ENCODE measurements at places on chromosomes 4 and X.
A peak's percentile ranks its signal among the peaks of the same experiment; 100 is the strongest.

- DNase-seq = no peak
These were observed 120.0 kb downstream of the LUZP4 start for GRCh38 chrX:115409551-115409950.

DNA sequence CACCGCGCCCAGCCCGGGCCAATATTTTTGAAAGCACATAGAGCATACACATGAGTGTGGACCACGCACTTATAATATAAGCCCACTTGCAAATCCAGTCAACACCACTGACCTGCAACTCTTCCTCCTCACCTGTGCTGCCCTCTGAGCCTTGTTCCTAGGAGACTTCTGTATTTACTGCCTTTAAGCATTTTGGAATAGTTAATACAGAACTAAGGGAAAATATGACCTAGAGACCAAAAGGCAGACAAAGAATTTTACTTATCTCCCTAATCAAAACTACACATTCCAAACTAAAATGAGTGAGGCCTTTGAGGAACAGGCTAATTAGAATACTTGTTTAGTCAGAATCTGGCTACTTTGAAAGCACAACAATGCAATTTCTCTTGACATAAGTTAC, 89.1 kb downstream of the RELL1 start:
- DNase-seq = no peak

DNA sequence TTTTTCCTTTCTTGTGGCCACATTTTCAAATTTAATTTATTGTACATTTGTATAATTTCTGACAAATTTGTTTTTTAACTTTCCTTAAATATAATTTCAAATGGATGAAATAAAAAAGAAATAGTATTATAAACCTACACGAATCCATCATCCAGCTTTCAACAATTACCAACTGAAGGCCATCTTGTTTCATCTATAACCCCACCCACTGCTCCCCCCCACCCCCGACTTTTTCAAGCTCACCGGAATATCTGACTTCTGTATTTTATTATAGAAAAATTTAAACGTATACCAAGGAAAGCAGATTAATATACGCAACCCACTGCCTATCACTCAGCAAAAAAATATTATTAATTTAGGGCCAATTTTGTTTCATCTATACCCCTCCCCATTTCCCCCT, 1.1 kb downstream of the MORF4L2 start:
- DNase-seq = no peak

GRCh38 chrX:109847257-109848187, 114.5 kb upstream of the ACSL4 start:
- no peak for DNase-seq

- no peak for DNase-seq
These were observed 126.2 kb upstream of the ZDHHC15 start for GRCh38 chrX:75648803-75649588.

- DNase-seq = no peak
These were observed 3.9 kb upstream of the NKX6-1 start for GRCh38 chr4:84502955-84503373.

DNA sequence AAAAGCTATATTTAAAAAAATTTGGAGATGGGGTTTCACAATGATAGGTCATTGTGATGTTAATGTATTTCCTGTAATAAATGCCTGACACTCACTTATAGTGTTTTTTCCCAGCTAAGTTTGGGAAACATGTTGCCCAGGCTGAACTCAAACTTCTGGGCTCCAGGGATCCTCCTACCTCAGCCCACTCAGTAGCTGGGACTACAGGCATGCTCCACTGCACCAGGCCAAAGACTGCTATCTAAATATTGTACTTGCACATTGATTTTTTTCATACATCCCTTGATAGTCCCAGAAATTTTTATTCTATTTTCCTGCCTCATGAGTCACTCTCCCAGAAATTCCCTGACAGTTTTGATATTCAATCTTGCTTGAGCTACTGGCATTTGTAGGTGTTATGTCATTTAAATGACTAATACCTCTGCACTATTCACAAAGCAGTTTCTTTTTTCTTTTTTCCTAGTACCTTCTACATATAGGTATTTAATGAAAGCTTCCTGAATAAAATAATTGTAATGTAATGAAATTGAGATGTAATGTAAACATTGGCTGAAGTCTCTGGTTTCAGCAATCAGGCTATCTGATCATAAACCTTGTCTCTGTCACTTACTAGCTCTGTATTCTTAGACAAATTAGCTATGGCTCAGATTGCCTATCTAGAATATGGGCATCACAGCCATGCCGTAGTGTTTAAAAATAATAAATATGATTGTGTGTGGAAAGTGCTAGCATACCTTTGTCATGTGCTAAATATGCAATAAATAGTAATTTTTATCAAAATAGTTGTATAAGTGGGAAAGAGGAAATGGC, 1973.0 kb upstream of the AGA start:
- no peak for DNase-seq

DNA sequence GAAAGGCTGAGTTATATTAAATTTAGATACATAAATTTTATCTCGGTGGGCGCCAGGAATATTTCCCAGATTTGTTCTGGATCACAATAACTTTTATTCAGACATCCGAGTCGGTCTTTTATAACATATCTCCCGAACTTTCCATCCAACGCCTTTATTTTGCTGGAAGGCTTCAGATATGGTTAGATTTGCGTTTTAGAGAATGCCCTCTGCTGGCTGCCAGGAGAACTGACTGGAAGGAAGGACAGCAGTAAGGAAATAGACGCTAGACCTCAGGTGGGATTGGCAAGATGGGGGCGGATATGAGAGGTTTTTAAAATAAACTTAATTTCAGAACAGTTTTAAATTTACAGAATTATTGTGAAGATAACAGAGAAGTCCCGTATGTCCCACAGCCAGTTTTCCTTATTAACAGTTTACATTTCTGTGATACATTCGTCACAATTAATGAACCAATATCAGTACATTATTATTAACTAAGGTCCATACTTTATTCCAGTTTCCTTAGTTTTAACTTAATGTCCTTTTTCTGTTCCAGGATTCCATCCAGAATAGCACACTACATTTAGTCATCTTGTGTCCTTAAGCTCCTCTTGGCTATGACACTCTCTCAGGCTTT, 4.6 kb upstream of the KANTR start:
- peak; percentile 53 for DNase-seq

DNA sequence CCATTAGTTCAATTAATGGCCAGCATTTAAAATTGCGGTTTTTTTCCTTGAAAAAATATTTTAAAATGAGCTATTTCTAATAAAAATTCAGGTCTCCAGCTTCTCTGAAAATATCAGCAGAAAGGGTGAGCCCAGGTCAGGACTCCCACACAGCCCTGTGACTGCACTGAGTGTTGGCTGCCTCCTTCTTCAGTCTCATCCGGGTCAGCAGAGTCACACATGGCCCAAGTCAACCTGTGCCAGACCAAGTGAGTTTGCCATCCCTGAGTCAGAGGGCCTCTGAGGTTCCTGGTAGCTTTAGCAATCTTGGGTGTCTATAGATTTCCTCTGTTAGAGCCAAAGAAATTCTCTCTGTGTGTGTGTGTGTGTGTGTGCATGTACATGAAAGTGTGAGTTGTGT, 22.1 kb upstream of the MSX1 start:
- DNase-seq = no peak

- DNase-seq = no peak
These were observed 18.5 kb downstream of the AMELX start for GRCh38 chrX:11311706-11312105.

DNA sequence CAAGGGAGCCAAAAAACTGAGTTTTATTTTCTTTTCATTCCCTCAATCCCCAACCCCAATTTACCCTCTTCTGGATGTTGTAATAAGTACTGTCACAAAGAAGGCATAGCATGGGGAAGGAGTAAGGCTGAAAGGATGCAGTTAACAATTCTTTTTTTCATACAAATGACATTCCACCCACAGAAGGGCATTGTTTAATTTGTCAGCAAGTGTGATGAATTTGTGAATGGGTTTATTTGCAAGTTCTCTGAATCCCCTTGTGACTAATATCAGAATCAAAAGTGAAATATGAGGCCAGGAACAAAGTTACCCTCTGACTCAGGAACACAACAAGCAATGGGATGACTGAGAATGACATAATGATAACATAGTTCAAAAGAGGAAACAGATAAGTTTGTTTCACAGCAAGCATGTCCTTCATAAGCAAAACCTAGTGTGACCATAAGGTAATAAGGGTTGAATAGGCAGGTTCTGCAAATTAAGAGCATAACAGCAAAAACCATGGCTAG, 2.1 kb downstream of the GEMIN8 start:
- DNase-seq = peak; percentile 57

DNA sequence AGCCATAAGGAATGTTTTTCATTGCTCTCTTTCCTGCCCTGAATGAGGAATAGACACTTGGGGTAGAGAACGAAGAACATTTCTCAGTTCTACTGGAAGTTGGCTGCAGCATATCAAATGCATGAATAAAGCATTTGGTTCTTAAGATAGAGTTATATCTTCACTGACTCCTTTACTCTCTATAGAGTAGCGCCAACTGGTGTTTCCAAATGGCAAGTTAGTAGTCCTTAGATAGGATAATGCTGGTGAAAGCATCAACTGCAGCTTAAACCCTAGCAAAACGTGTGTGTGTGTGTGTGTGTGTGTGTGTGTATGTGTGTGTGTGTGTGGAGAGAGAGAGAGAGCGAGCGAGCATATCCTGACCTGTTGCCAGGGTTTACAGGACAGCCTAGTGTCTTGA, 62.2 kb upstream of the FRMPD4 start:
- no peak for DNase-seq

GRCh38 chr4:153502584-153502983, 36.4 kb downstream of the TMEM131L start:
- no peak for DNase-seq

- no peak for DNase-seq
These were observed 39.7 kb downstream of the VEGFC start for GRCh38 chr4:176753049-176753448.

GRCh38 chr4:174581901-174582300, 59.6 kb upstream of the HPGD start:
- DNase-seq = no peak

DNA sequence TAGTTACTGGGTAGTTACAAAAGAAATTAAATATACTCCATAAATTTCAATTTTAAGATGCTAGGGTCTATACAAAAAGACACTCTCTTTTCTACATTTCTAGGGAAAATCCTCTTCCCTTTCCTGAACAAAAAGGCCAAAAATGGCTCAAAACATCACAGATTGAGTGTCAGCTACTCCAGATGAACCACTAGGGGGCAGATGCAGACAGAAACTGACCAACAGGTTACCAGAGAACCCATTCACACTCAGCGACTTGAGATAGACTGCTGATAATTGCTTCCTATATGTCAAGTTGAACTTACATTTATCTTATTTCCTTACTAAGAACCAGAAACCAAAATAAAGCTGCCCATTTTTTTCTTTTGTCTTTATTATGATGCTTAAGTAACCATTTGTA, 83.4 kb upstream of the MID1IP1 start:
- DNase-seq = peak; percentile 40

DNA sequence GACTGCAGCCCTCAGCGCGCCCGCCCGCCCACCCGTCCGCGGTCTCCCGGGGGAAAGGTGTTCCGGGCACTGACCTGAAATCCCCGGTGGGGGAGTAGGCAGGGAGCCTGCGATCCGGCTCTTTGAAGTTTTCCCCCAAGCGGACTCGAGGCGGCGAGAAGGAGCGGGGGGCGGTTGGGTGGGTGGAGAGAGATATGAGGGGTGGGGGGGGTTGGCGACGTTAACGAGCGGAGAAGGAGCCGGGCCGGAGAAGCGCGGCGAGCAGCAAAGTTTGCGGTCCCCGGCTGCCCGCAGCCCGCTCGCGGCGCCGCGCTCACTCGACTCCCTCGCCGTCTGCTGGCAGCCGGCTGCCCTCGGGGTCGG, 636 bp downstream of the BCOR start:
- DNase-seq = no peak

- no peak for DNase-seq
These were observed 683.5 kb upstream of the GRIA3 start for GRCh38 chrX:122500556-122500955.

GRCh38 chr4:24642981-24643547, 58.7 kb upstream of the DHX15 start:
- DNase-seq = no peak

- DNase-seq = no peak
These were observed 5.2 kb upstream of the BMP15 start for GRCh38 chrX:50905334-50905733.

- no peak for DNase-seq
These were observed 10.0 kb downstream of the ETFDH start for GRCh38 chr4:158682066-158682465.

DNA sequence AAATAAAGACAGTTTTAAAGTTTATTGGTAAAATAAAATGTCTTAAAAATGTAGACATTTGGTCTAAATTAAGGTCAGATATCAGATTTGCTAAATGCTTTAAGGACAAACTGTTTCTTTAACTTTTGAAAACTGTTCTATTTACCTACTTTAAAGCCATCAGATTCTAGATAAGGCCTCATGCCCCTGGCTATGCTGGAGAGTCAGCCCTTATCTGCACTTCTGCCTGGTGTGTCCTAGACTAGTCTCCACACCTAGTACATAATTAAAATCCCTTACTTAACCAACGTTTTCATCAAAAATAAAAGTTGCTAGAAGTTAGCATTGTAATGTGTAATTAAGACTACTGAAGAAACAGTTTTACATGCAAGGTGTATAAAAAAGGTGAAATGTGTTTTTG, 25.6 kb downstream of the HSD17B11 start:
- no peak for DNase-seq

GRCh38 chr4:107743532-107743931, 23.5 kb upstream of the PAPSS1 start:
- no peak for DNase-seq

- no peak for DNase-seq
These were observed 30.1 kb downstream of the ANKRD50 start for GRCh38 chr4:124682384-124682783.

DNA sequence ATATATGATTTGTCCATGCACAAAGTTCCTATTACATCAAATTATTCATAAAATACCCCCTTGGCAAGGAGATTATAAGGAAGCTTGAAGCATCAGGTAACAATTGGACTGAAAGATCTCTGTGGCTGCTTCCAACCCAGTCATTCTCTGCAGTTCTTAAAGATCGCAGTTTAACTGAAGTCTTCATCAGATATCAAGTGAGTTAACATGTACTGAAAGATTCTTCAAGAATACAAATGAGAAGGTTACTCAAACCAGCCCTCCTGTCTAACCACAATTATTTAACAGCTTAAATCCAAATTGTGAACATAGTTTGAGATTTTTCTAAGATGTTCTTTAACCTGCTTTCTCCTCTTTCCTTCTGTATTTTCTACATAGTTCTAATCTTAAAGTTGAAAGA, 56.1 kb downstream of the SLC10A7 start:
- DNase-seq = no peak

- no peak for DNase-seq
These were observed 8.5 kb downstream of the UNC5C start for GRCh38 chr4:95540227-95540626.

DNA sequence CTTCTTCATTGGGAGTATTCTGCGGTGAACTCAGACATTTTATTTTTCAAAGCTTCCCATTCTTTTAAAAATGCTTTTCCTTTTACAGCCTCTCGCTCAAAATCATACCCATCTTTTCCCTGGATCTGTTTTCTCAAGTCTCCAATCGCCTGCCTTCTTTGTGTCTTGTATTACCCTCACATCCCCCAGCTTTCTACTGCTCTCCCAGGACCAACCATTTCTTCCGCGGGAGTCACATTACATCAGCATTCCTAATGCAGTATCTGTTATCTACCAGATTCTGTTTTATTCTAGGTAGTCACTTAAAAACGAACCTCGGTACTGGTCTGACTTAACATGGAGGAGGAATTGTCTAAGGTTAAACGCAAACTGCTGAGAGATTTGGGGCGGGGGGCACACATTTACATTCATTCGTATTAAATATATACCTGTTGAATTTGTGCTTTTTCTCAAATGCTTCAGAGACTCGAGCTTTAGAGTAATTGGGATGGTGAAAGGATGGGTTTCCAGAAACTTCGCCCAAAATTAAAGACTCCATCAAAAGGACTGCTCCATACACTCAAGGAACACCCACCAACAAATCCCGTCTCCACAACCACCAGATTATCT, 493 bp upstream of the UCHL1 start:
- DNase-seq = no peak
